Bronchial epithelial cell (primary cell): ENCODE measurements at places on chromosomes 5 and 9. TPM values are rescaled to one million over a fixed set of nuclear protein-coding genes. Genes with fewer than 3 reads are reported as not detected.

KDM4C gene
- 36.6 and 44.0 TPM in 2 replicates for total RNA-seq

ERBIN gene
- 46.1 and 55.7 TPM in 2 replicates for total RNA-seq

C9 gene
- not detected in 2 replicates for total RNA-seq

PNPLA7 gene
- 0.26 TPM in 2 replicates for total RNA-seq

AMBP gene
- not detected in 2 replicates for total RNA-seq

MRNIP gene
- 10.6 and 11.8 TPM in 2 replicates for total RNA-seq

EDIL3 gene
- 0.26 and 1.1 TPM in 2 replicates for total RNA-seq

LRRC19 gene
- not detected in 2 replicates for total RNA-seq

ANKRD18B gene
- 5.8 and 6.0 TPM in 2 replicates for total RNA-seq

TRIM36 gene
- total RNA-seq: 0.53 and 0.77 TPM in 2 replicates

PPP1R2B gene
- total RNA-seq: under 0.01 TPM in 1 of 2 replicates, not detected in the other

GNG10 gene
- 39.0 and 78.7 TPM in 2 replicates for total RNA-seq

AK8 gene
- 0.26 TPM in 1 of 2 replicates, not detected in the other for total RNA-seq

HMCN2 gene
- under 0.01 TPM in 2 replicates for total RNA-seq

MCIDAS gene
- total RNA-seq: under 0.01 and 0.13 TPM in 2 replicates

SLC9A3 gene
- 0.64 and 1.6 TPM in 2 replicates for total RNA-seq

BNC2 gene
- total RNA-seq: under 0.01 TPM in 1 of 2 replicates, not detected in the other

PRKAA1 gene
- total RNA-seq: 57.1 and 66.4 TPM in 2 replicates

SEMA5A gene
- 1.3 and 1.6 TPM in 2 replicates for total RNA-seq

ELAVL2 gene
- 0.26 TPM in 2 replicates for total RNA-seq

NOXA1 gene
- total RNA-seq: 0.53 and 2.3 TPM in 2 replicates

PAEP gene
- not detected in 2 replicates for total RNA-seq

FAM78A gene
- total RNA-seq: under 0.01 and 0.26 TPM in 2 replicates

KCTD16 gene
- total RNA-seq: under 0.01 and 0.13 TPM in 2 replicates

DBH gene
- not detected in 2 replicates for total RNA-seq

FCN2 gene
- not detected in 2 replicates for total RNA-seq

PCDHA7 gene
- total RNA-seq: under 0.01 and 0.13 TPM in 2 replicates

COL27A1 gene
- total RNA-seq: 1.3 and 2.2 TPM in 2 replicates

OR1Q1 gene
- total RNA-seq: not detected in 2 replicates

MYMK gene
- not detected in 2 replicates for total RNA-seq

DMGDH gene
- total RNA-seq: 11.6 and 15.1 TPM in 2 replicates

FOXI1 gene
- not detected in 2 replicates for total RNA-seq

PFN3 gene
- not detected in 2 replicates for total RNA-seq

PCDHGA7 gene
- total RNA-seq: under 0.01 and 0.51 TPM in 2 replicates

ORM2 gene
- not detected in 2 replicates for total RNA-seq

URM1 gene
- 17.9 and 23.0 TPM in 2 replicates for total RNA-seq

RAPGEF1 gene
- total RNA-seq: 16.5 and 19.2 TPM in 2 replicates

KIAA0825 gene
- total RNA-seq: 0.26 and 0.51 TPM in 2 replicates

GRXCR2 gene
- total RNA-seq: not detected in 2 replicates

SLC34A3 gene
- total RNA-seq: not detected in 2 replicates

SVEP1 gene
- 0.26 and 1.3 TPM in 2 replicates for total RNA-seq

C9orf50 gene
- total RNA-seq: not detected in 2 replicates

CDX1 gene
- total RNA-seq: not detected in 2 replicates

ESM1 gene
- not detected in 2 replicates for total RNA-seq

UNC13B gene
- total RNA-seq: 16.8 and 30.6 TPM in 2 replicates

EQTN gene
- total RNA-seq: not detected in 2 replicates

DCTN3 gene
- 57.1 and 73.4 TPM in 2 replicates for total RNA-seq

RGS7BP gene
- total RNA-seq: not detected in 2 replicates

HMGCR gene
- total RNA-seq: 83.7 and 124 TPM in 2 replicates

ENTPD8 gene
- not detected in 2 replicates for total RNA-seq

ITK gene
- not detected in 2 replicates for total RNA-seq

SLC6A3 gene
- not detected in 2 replicates for total RNA-seq

RNF180 gene
- total RNA-seq: 3.6 and 4.5 TPM in 2 replicates
